Activated gamma-delta T cell treated with Interleukin-2 at 50 U/mL for 16 hours (primary cell): ENCODE measurements at places on chromosomes 11 and 22.

DNA sequence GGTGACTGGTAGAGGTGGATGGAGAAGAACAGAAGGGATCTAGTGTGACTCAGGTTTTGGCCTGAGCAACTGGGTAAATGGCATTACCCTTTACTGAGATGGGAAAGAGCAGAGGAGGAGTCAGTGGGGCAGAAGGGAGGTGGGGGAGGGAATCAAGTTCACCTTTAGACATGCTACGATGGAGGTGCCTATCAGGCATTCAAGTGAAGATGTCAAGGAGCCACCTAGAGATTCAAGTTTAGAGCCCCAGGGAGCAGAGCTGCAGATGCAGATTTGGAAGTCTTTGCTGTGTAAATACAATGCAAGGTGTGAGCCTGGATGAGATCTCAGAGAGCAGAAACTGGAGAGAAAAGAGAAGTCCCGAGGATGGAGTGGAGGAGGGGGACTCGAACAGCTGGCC, 979 bp upstream of the MOGAT2 start:
- DNase-seq = no peak

DNA sequence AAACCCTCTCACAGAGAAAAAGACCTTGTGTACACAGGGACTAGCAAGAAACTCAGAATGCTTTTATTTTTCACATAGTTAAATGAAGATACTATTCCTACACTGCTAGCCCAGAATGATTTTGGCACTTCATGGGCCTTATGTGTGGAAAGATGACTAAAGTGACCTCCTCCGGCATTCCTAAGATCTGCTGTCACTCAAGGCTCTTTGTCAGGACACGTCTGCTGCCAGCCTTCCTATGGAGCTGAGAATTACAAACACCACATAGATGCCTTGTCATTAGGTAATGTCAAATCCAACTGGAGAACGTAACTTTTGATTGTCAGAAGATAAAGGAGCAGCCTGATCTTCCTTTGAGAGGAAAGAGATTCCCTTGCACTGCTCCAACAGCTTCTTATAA, 249.1 kb downstream of the FAT3 start:
- DNase-seq = no peak

GRCh38 chr11:42195289-42196013, 736.0 kb upstream of the LRRC4C start:
- DNase-seq = no peak

DNA sequence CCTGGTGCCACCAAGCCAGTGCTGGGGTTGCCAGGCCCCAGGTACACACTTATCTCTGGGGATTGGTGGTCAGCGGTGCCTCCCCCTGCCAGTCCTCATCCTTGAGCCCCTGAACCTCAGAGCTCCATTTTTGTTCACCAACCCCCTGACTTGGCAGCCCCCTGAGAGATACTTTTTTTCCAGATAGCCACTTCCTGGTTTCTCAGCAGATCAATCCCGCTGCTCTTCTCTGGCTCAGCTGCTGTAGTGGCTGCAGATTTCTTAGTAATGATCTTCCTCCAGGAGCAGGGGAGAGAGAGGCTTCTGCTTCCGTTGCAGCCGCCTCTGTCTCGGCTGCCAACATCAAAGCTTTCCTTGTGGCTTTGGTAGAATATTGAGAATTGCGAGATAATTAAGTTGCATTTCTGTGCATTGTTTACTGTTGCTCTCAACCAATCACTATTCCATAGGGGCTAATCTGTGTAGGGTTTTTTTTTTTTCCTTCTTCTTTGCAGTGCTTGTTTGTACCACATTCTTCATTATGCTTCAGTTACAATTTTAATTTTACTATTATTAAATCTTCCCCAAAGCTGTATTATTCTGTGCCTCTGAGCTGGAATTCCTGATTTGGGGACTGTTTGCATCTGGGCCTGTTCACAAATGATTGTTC, 92.1 kb downstream of the PKNOX2 start:
- DNase-seq = no peak

DNA sequence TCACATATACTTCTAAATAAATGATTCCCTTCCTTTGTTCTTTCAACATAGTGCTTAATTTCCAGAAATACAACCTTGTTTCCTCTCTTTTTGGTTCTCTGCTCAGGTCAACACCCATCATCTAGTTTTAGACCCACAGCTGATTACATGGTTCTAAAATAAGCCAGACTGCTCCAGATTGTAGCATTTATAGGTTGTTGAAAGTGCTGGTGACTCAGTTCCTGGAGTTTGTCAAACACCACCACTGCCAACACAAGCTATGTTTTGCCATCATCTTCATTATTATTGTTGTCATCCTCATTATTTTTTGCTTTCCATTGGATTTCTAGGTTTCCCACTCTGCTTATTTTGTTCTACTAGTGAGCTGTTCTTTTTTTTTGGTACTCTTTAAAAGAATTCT, 22.3 kb upstream of the MMP20 start:
- no peak for DNase-seq

GRCh38 chr11:65121447-65121864, 478 bp downstream of the FAU start:
- DNase-seq = no peak

GRCh38 chr11:12413141-12414052, 36.0 kb downstream of the PARVA start:
- DNase-seq = no peak

GRCh38 chr22:32603651-32604540, 129.3 kb downstream of the FBXO7 start:
- no peak for DNase-seq

DNA sequence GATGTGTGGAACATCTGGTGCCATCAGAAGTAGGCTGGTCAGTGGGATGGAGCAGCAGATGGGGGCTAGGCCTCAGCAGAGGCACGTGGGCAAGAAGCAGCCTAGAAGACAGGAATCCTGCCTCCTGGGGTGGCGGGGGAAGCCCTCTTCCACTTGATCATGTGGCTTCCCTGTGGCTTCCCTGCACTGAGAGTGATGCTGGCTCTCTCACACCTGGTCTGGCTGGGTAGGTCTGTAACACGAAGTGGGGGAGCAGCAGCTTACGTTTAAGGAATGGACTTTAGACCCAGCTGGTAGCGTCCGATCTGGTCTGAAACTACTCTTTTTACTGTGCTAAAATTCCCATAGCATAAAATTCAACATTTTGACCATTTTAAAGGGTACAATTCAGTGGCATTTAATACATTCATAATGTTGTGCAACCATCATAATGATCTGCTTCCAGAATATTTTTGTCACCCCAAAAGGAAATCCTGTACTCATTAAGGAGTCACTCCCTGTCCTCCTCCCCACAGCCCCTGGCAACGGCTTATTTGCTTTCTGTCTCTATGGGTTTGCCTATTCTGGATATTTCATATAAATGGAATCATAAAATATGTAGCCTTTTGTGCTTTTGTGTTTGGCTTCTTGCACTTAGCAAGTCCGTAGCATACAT, 21.7 kb downstream of the PTPN5 start:
- DNase-seq = no peak

- no peak for DNase-seq
These were observed 45.3 kb upstream of the PPP2R1B start for GRCh38 chr11:111811445-111811844.

DNA sequence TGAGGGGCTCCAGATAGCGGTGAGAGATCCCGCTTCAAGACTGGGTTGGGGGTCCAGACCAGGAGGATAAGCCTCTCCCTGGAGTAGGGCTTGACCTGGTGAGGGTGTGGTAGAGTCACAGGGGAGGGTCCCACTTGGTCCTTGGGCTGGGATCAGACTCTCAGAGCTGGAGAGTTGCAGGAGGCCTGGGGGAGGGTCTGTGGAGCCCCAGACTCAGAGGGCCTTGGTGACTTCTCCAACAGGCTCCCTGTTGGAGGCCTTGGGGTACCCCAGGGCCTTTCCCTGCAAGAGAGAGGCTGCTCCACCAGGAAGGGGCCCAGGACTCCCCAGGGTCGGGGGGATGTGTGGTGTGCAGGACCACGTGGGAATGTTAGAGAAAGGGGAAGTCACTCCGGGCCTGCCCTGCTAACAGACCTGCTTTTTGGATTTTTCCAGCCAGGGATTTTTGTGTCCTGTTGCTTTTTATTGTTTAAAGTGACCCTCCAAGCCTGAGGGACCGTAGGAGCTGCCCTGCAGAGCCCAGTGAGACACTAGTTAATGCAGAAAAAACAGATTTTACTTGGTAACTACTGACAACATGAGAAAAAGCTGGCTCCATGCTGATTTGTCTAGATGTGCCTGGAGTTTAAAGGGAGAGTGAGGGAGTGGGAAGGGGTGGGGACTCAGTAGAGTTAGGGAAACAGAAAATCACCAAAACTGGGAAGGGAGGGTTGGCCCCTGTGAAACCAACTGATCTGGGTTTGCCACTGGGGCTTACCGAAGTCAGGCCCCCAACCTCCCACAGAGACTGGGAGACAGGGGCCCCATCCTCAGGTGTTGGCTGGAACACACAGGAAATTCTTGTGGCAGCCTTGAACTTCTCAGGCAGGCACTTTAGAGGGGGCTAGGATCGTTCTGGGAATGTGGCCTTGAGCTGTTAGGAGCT, 801 bp upstream of the TXNRD2 start:
- no peak for DNase-seq

GRCh38 chr22:32721328-32722180, 80.0 kb upstream of the TIMP3 start:
- DNase-seq = no peak

DNA sequence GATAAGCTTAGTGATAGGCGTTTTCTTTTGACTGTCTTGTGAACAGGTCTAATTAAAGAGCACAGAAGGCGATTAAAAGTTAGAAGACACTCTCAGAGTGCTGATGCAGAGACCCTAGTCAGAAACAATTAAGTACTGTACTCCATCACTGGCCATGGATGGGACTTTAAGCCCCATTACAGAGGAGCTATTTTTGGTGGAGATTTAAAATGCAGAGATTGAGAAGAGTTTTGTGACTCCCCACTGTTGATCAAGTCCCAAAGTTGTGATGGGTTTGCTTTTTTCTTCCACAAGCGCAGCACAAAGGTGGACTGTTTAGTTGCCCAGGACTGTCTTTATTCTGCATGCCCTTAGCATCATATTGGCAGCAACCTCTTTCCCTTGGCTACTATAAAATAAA, 978 bp downstream of the LUZP2 start:
- no peak for DNase-seq

- DNase-seq = no peak
These were observed 1.4 kb downstream of the FAM111A start for GRCh38 chr11:59144096-59144495.

DNA sequence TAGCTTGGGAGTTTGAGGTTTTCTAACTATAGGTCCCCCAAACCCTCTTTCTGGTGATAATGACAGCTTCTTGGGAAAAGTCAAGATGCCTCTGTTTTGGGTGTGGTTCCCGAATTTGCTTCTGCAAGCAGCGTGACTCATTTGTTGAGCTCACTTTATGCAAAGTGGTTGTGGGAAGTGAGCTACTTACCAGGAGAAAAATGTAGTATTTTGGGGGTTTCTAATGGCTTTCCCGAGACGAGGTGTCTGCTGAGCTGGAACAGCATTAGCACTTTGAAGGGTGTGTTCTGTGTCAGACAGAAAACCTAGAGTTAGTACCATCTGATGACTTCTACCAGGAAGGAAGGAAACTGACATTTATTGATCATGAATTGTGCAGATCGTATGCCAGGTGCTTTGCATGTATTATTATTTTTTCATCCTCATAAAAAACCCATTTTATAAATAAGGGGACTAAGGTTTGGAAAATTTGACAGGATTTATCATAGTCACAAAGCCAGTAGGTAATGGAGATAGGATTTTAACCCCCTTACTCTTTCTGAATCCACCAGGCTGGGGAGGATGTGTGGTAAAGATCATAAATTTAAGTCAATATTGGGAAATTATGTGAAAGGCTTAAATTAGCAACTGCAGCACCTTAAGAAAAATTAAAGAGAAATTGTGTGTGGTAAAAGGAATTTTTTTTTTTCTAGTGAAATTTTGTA, 108.8 kb upstream of the CD44 start:
- DNase-seq = no peak

- DNase-seq = no peak
These were observed 3.6 kb upstream of the TSSK2 start for GRCh38 chr22:19127329-19128008.

GRCh38 chr22:42617155-42617983, 2.7 kb upstream of the POLDIP3 start:
- DNase-seq = no peak

DNA sequence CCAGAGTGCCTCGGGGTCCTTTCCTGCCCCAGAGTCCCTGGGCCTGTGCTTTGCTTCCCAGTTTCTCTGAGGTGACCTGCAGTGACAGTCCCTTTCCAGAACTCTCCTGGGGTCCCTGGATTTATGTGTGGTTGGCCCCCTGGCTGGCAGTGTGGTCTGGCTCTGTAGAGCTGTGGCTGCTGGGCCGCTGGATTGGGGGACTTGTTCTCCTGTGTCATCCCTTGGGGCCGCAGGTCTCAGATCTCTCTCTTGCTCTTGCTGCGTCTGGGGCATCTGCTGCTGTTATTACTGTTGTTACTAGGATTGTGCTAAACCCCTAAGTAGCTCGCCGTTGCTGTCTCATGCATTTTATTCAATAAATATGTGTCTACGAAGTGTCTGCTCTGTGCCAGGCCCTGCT, 31.9 kb downstream of the FAM83F start:
- no peak for DNase-seq

GRCh38 chr22:46057246-46058090, 80.5 kb upstream of the WNT7B start:
- no peak for DNase-seq

DNA sequence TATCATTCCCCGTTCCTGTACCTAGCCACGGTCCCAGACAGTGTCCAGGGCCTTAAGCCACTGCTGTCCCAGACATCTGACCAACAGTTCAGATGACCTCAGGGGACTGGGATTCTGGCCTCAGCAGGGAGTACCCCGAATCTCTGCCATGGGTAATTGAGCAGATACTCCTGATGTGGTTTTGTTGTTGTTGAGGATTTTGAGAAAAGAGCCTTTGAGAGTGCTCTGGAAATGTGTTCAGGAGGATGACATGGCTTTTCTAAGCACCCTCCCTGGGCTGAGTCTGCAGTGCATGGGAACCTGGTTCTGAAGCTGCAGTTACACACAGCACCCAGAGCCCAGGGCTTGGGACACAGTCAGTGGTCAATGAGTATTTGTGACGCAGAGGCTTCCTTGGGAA, 30.4 kb downstream of the ADAMTS15 start:
- no peak for DNase-seq
